ENCODE measurements at places on chromosomes 1 and 21.

- no peak for DNase-seq
Observed at GRCh38 chr1:149843431-149844041, 55.8 kb upstream of the BOLA1 start.

DNA sequence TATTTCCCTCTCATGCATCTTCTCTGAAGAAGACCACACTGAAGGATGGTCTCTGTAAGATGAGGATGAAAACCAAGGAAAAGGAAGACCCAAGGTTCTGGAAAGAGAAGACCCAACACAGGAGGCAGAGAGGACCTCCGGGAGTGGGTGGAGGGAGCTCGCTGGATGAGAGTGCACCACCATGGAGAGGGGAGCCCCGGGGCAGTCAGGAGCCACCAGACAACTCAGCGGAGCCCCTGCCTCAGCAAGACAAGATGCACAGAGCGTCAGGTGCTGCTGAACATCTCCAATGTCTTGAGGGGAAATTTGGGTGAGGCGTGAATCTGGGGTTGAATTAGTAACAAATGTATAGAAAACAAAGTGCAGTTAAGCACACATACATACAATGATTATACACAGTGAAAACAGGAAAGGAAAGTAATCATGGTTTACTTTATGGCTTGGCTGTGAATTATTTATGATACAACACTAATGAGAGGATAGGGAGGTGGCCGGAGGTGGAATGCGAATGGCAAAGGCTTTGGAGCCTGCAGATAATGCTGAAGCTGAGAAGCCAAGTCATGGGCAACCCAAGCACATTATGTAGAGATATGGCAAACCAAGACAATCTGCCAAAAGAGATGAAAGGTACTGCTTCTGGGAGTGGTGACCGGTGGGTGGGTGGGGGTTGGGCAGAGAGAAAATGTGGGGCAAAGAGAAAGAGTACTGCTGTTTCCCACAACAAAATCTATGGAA is 80.4 kb upstream of the EDN2 start:
- no peak for DNase-seq

GRCh38 chr1:67457247-67457646 is 27.0 kb upstream of the SERBP1 start:
- DNase-seq, result no peak

DNA sequence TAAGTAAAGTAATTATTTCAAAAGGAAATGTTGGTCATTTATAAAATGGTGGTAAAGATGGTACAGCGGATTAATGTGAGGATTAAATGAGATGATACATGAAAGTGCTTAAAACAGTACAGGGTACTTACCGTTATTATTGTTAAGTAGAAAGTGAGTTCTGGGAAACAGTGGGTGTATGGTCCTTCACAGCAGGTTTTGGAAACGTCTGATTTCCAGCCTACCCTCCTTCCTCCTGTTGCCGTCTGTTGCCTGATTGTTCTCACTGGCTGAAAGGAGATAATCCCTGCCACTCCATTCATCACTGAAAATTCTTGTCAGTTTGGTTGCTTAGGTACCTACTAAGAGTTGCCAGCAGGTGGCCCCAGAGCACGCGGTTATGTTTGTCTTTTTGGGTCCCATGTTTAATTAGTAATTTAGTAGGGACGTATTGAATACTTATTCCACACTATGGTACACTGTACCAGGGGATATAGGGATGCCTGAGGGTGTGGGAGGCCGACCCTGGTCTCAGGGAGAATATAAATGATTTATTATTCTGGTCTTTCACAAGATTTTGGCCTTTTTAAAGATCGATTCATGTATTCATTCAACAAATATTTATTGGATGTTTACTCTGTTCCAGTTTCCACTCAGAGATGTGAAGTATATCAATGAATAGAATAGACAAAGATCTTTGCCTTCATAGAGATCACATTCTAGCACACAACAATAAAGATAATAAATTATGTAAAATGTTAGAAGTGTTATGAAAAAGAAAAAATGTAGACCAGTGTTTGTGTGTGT is 30.8 kb upstream of the RPTN start:
- DNase-seq, result no peak

- DNase-seq, result no peak
Observed at GRCh38 chr21:42385619-42386018, 10.2 kb downstream of the TMPRSS3 start.

- no peak for DNase-seq
Observed at GRCh38 chr1:232788235-232788872, 16.9 kb upstream of the MAP10 start.

GRCh38 chr1:228459091-228459993 is 27.8 kb upstream of the RNF187 start:
- peak; percentile 24 for DNase-seq

- DNase-seq, result no peak
Observed at GRCh38 chr1:41695118-41695745, 210.7 kb upstream of the EDN2 start.

- DNase-seq, result no peak
Observed at GRCh38 chr21:25639551-25640201, 618 bp downstream of the JAM2 start.

DNA sequence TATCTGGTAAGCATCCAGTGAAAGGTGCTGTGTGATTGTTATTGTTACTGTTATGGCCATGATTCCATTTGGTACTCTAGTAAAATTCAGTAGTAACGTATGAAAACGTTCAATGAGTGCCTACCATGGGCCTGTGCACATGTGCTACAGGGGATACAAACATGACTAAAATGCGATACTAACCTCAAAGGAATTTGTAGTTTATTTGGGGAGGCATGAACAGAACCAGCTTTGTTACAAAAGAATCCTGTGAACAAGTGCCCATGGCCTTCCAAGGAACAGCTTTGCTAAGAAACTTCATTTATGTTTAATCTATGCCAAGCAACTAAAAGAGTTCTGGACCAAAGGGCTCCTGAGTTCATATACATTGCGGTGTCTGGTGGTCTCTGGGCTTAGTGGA is 28.7 kb downstream of the PTGFR start:
- no peak for DNase-seq

DNA sequence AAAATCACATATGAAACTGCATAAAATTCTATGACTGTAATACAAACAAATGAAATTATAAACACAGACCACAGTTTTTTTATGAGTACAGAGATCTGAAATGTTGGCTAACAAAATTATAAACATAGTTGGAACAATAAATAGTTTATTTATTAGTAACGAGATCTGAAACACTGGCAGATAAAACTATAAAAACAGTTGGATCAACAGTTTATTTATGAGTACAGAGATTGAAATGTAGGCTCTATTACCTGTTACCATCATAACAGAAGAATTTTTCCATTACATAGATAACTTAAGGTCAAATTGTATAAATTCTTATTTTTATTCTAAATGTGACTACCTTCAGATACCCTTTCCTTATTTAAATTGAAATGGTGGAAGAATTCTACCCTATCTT is 14.5 kb downstream of the EYA3 start:
- DNase-seq, result no peak
